HTR-8/SVneo (cell line): ENCODE measurements at places on chromosomes 12 and 14.
A peak's percentile ranks its signal among the peaks of the same experiment; 100 is the strongest.

DNA sequence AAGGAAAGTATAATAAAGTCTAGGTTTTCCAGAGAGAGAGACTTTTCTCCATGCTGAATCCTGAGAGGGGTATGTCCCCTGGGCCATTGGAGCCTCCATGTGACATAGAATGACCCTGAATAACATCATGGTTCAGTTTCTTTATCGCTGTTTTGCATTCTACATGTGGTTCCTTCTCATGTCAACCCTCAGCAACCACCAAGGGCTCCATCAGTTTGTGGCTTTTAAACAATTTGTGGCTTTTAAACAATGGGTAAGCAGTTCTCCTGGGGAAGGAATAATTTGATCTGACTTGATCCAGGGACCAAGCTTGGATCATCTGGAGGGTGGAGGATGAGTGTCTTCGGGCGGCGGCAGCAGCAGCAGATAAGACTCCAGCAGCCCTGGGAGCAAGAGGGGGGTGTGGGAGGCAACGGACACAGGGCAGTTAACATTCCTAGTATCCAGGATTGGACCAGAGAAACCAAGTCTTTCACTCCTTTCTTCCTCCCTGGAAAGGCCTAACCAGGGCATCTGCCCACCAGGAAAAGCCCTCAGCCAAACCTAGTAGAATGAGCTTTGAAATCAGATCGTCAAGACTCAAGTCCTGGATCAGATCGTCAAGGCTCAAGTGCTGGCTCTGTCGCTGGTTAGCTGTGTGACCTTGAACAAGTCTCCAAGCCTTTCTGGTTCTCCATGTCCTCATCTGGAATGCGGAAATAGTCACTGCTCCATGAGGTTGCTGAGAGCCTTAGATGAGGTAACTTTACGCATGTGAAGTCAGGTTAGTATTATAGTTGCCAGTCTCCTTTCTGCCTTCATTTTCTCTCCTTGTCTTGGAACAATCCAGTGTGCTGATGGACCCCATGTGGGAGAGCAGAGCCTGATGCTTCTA, 27.8 kb upstream of the FAM222A start:
- DNase-seq: no peak

DNA sequence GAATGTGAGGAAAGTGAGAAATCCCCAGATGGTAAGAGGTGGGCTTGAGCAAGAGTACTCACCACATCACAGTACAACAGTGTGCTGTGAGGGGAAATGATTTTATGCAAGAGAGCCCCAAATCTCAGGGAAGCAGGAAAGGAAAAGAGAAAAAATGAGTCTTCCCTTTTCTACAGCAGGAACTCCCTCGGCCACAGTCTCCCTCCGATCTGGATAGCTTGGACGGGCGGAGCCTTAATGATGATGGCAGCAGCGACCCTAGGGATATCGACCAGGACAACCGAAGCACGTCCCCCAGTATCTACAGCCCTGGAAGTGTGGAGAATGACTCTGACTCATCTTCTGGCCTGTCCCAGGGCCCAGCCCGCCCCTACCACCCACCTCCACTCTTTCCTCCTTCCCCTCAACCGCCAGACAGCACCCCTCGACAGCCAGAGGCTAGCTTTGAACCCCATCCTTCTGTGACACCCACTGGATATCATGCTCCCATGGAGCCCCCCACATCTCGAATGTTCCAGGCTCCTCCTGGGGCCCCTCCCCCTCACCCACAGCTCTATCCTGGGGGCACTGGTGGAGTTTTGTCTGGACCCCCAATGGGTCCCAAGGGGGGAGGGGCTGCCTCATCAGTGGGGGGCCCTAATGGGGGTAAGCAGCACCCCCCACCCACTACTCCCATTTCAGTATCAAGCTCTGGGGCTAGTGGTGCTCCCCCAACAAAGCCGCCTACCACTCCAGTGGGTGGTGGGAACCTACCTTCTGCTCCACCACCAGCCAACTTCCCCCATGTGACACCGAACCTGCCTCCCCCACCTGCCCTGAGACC, 7.8 kb downstream of the ATN1 start:
- no peak for DNase-seq

GRCh38 chr14:74980398-74980730, 22.4 kb upstream of the EIF2B2 start:
- DNase-seq: no peak

DNA sequence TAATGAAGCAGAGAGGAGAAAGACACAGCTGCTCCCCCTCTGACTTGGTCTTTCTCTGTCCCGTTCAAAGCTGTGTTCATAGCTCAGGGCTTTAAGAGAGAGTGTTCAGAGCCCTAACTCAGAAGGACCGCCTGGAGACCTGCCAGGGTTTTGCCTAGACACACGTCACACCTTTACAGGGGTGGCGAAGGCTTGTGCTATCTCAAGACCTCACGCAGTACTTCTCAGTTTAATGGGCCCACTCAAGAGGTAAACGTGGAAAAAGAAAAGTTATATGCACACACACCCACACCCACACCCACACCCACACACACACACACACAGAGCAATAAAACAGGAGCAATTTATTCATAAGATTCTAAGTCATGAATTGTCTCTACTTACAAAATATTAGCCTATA, 374.3 kb downstream of the C12orf75 start:
- DNase-seq: no peak

DNA sequence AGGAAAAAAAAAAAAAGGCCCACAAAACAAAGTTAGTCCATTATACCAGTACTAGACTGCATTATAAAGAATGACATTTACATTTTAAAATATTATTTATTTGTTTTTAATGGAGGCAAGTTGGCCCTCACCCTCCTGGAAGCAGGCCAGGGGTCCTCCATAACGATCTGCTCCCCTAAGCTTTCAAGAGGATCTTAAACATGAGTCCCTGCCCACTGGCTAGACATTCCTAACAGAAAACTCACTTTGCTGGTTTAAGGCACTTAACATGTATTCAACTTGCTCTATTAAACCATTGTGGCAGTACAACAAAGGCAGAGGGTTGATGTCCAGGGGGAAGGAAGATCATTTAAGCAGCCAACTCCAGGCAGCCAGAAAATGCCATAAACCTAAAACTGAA, 111.4 kb downstream of the STXBP6 start:
- peak; percentile 10 for DNase-seq

- no peak for DNase-seq
Observed at GRCh38 chr14:36647417-36647823, 14.2 kb upstream of the PAX9 start.
